ENCODE measurements at places on chromosomes 2 and 18.

- DNase-seq = no peak
Observed at GRCh38 chr2:150178591-150178990, 308.9 kb downstream of the RND3 start.

- no peak for DNase-seq
Observed at GRCh38 chr2:126975671-126976655, 77.3 kb downstream of the TEX51 start.

GRCh38 chr2:14654835-14655282 lies 22.3 kb downstream of the LRATD1 start:
- DNase-seq = no peak

- no peak for DNase-seq
Observed at GRCh38 chr2:99842451-99842850, 299.9 kb downstream of the AFF3 start.

DNA sequence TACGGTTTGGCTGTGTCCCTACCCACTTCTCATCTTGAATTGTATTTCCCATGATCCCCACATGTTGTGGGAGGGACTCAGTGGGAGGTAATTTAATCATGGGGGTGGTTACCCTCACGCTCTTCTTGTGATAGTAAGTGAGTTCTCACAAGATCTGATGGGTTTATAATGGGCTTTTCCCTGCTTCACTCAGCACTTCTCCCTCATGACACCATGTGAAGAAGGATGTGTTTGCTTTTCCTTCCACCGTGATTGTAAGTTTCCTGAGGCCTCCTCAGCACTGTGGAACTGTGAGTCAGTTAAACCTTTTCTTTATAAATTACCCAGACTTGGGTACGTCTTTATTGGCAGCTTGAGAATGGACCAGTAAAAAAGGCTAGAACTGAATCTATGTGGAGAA lies 750.0 kb upstream of the ID2 start:
- DNase-seq = no peak

- no peak for DNase-seq
Observed at GRCh38 chr2:58669998-58670397, 428.9 kb upstream of the FANCL start.

DNA sequence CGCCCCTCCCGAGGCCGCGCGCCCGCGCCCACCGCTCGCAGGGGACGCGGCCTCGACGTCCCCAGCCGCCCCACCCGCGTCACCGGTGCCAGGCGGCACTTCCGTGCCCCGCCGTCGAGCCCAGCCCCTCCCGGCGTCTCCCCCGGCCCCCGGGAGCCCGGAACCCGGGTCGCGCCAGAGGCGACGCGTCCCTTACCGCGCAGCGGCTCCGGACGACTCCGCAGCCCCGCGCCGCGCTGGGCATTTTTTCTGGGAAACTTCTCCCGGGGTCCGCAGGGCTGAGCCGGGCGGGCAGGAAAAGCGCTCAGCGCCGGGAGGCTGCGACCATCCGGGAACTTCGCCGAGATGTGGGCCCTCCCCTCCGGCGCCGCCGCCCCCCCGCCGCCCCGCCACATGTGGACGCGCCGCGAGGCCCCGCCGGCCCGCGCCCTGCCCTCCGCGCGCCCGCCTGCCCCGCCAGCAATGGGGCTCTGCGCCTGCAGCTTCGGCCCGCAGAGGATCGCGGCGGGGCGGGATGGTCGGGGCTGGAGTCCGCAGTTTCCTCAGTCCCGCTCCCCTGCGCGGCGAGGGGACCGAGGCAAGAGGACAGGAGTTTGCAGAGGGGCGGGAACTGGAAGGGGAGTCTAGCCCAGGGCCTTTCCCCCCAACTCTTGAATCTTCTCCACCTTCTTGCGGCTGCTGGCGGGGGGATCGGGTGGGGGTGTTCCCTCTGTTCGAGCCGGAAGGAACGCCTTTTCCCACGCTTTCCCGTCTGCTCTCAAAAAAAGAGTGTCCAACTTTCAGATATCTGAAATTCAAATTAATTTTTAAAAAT lies 81.5 kb downstream of the CHRNA1 start:
- peak; percentile 55 for DNase-seq
